ENCODE measurements at places on chromosomes 12 and 14. TPM values are rescaled to one million over a fixed set of nuclear protein-coding genes. Genes with fewer than 3 reads are reported as not detected.

- DNase-seq, result no peak
These were observed 89.3 kb downstream of the CACNA1C start for GRCh38 chr12:2142068-2142467.

The HHIPL1 gene
- total RNA-seq, result 1.9 TPM

DNA sequence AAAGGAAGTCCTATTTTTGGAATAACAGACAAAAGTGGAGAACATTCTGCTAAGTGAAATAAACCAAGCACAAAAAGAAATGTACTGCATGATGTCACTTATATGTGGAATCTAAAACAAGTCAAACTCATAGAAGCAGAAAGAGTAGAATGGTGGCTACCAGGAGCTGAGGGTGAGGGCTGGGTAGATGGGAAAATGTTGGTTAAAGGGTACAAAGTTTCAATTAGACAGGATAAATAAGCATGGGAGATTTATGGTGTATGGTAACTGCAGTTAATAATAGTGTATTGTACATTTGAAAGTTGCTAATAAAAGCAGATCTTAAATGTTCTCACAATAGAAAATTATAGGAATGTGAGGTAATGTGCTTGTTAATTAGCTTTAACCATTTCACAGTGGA, 12.8 kb downstream of the LUM start:
- no peak for DNase-seq

DNA sequence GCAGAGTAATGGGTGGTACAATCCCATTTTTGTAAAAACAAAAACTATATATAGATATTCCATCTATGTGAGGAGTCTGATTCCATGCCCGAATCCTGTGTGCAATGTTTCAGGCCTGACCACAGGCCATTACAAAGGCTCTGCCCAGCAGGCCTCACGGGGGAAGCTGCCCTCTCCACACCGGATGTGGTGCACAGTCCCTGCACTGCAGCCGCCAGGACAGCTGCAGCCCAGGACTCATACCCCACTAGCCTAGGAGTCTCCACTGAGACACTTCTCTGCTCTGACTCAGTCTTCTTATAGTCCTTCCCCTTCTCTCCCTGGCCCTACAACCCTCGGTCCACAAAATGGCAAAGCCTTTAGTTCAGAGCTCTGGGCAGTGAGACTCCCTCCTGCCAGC, 190.4 kb downstream of the PPM1H start:
- DNase-seq, result no peak

DNA sequence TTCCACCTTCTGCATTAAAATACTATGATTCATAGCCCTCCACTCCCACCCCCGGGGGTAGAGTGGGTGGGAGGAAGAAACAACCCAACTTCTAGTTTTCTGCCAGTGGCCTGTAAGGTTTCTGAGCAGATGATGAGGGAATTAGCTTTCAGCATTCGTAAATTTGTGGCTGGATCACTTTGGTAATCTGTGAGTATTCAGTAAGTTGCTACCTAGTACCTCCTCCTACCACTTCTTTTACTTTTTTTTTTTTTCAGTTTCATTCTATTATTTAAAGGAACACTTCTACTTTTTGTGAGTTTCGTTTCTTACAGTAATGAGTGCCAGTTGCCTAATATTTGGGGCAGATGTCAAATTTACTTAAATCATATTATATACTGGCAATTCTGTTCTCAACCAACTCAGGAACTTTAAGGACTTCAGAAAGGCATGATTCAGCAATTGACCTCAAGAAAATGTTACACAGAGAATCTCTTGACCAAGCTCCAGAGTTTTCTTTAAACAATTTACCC, 42.4 kb upstream of the EMP1 start:
- no peak for DNase-seq

DNA sequence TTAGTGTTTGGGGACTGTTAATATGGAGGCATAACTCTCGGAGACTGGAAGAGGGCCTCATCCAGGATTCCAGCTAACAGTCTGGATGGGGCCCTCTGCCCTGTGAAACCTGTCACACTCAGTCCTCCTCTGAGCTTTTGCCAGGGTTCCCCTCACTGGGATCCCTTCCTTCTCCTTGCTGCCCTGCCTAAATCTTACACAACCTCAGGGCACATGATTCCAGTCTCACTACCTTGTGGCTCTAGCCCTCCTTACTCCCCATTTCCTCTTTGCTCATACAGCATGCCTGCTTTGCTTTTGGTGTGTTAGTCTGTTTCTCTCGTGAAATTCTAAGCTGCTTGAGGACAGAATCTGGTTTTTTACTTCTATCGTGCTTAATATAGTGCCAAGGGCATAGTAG, 942 bp upstream of the GSG1 start:
- DNase-seq, result no peak

DNA sequence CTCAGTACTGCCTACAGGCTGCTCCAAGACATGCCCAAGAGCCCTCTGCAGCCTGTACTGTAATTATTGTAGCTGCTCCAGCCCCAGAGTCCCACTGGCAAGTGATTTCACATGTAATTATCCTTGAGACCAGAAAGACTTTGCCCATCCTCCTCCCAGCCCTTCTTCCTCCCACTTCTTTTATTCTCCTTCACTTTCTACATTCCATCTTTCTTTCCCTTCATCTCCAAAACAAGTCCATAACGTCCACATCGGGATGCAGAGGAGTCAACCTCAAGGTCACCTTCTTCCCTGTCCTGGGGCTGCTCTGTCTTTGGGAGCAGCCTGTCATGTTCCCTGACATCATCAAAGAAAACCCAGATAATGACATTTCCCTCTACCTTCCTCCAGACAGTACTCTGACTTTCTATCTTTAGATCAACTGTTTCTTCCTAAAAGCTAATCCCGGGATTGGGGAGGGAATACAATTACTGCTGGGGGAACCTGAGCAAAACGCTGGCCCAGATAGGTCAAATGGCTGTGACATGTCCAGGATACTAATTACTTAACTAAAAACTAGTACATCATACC, 39.1 kb downstream of the SLC8A3 start:
- DNase-seq, result no peak

DNA sequence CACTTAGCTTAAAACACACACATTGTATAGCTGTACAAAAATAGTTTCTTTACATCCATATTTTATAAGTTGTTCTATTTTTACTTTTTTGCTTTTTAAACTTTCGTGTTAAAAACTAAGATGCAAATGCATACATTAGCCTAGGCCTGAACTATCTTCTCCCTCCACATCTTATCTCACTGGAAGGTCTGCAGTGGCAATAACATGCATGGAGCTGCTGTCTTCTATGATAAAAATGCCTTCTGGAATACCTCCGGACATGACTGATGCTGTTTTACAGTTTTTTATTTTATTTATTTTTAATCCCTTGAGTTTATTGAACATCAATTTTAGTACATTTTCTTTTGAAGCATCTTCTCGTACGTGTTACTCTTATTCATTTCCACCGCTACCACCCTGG, 112.3 kb upstream of the TSPAN8 start:
- DNase-seq, result no peak

GRCh38 chr12:49369411-49370145, 2.3 kb downstream of the SPATS2 start:
- DNase-seq, result no peak

DNA sequence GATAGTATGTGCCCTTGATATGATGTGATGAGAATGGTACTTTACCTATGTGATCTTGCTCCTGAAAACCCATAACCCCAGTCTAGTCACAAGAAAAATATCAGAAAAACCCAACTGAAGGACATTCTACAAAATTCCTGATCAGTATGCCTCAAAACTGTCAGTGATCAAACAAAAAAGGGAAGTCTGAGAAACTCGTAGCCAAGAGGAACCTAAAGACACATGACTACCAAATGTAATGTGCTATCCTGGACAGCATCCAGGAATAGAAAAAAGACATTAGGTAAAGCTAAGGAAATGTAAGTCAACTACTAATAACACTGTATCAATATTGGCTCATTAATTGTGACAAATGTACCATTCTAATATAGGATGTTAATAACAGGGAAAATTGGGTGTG, 4.1 kb upstream of the WIF1 start:
- DNase-seq, result no peak

DNA sequence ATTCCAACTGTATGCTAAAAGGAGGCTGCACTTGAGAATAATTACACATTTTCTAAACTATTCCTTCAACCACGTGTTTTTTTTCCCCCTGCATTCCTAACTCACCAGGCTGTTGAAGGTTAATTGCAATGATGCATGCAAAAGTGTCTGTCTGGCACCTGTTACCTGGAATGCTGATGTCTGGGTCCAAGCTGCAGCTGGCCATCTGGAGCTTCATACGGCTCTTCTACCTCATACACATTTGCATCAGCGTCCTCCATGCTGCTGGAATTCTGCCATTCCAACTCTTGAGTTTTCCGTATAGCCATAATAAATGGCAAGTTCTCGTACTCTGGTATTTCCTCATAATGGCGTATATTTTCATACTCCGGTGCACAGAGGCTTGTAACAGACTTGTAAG, 8.6 kb downstream of the FGD6 start:
- no peak for DNase-seq

The CLEC9A gene
- total RNA-seq, result not detected

The ESRRB gene
- total RNA-seq, result 8.7 TPM
